ENCODE measurements at places on chromosomes 12 and 14.

DNA sequence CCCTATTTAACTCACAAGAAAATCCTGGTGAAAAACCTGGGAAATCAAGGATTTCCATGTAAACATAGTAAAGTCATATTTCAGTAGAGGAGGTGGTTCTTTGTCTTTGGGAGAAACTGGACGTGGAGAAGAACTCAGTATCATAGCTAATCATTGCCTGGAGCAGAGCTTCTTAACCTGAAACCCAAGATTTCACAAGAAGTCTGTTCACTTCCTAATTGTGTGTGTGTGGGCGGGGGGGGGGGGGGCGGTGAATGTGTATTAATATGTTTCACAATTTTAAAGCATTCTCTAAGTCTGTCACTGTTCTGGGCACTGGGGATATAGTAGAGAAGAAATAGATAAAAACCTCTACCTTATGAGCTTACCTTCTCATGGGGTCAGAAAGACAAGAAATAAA is 96.7 kb upstream of the PPP4R3A start:
- no peak for DNase-seq

DNA sequence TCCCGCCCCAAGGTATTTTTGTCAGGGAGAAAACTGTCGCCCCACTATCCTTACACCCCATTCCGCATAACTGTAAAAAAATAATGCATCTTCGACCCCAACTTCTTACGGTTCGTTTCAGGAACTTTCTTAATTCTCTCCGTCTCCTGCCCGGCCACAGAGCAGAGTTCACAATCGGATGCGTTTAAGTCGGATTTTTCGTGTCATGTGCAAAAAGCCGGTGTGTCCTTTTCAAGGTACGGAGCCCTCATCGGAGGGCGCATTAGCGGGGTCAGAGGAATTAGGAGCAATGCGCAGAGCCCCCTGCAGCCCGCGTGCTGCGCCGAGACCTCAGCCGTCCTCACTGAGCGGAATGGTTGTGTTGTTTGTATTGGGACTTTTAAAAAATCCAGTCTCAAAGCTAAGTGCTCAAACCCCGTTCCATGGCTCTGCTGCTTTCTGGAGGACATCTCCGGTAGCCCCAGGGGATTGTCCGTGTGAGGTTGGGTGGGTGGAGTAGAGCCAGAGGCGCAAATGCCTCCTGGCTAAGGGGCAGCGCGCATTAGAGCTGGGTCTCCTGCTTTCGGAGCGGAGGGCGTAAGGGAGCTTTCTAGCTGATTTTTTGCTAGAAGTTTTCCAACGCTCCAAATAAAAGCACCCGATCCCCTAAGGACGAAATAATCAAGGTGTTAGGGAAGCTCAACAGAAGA is 3.9 kb upstream of the GSC start:
- no peak for DNase-seq

DNA sequence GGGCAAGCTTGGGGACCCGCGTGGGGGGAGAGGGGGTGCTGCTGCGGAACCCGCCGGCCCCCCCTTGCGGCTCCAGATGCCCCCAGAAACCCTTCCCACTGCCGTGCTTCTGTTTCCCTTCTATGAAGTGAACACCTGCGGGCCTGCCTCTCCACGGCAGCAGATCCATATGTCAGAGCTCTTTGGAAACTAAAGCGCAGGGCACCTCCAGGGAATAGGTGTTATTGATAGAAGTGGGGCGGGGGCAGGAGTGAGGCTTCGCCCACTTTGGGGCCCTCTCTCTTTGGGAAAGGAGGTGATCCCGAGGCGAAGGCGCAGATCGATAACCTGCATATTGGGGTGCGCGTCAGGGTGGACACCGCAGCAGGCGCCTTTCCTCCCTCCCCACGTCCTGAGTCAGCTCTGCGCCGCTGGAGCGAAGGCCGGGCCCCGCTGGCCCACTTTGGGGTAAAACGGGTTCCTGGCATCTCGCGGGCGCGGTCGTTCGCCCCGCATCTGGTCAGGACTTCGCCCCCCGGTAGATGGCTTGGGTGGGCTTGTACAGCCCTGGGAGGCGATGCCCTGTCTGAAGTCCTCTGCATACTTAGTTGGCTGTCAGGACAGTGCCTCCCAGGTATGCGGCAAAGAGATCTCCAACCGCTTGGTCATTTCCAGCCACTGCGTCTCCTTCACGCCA is 524 bp downstream of the KMT5A start:
- DNase-seq = no peak

- no peak for DNase-seq
Observed at GRCh38 chr12:62297321-62297720, 37.1 kb downstream of the USP15 start.

DNA sequence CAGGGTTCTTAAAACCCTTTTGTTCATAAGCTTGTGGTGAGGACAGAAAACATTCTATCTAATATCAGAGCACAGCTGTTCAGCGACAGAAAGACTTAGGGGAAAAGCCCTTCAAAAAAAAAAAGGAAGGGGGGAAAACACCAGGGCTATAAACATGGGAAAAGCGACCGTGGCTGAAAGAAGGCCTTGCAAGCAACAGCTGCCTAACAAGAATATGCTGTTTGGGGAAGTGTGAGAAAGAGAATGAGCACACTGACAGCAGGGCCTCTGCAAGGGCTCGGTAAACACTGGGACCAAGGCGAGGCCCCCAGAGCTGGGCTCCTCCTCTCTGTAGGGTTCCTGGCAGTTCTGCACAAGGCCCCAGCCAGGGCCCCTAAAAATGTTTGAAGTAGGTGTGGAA is 27.4 kb upstream of the CCND2 start:
- DNase-seq = no peak

GRCh38 chr12:104669851-104670337 is 213.1 kb downstream of the CHST11 start:
- DNase-seq = no peak

DNA sequence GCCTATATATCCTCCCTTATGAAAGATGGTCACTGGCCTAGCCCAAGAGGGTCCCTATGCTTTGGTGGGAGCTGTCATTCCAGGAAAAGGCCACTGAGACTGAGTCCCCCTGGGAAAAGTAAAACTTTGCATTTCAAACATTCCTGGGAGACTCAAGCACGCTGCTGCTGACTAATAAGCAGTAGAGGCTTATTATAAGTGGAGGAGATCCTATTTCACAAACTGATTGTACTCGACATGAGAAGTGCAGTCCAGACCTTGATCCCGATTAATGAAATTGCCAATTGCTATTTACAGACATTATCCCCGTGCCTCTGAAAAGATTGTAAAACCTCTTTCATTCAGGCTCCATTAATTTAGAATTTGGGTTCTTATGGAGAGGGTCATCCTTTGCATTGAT is 96.6 kb downstream of the EMP1 start:
- no peak for DNase-seq

DNA sequence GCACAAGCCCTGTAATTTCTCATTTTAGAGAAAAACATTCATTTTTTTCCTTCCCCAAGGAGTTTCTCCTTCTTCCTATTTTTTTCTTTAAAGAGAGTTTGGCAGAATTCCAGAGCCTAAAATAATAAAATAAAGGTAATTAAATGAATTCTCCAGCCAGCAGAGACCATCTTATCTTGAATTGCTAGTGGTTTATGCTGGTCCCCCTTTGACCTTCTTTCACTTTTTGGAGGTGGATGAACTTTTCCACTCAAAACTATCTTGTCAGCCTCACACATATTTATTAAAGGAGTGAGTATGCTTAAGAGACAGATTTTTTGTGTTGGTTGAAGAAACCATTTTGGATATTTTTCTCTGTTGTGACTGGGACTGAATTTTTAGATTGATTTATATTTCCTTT is 47.6 kb downstream of the ADIPOR2 start:
- no peak for DNase-seq

- DNase-seq = no peak
Observed at GRCh38 chr14:26775765-26776563, 178.1 kb upstream of the NOVA1 start.

DNA sequence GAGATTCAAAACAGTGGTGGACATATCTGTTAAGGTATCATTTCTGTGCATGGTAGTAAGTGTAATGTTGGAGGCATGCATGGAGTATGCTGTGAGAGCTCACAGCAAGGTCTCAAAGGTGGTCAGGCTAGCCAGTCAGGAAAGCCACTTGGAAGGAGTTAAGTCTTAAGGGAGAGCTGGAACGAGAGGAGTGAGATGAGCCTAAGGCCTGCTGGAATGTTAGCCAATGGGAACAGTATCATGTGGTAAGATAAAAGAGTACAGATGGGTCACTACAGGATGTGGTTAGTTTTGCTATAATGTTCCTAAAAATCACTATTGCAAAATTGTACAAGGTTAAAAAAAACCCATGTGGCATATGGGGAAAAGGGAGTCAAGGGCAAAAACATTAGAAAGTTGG is 311.7 kb upstream of the E2F7 start:
- no peak for DNase-seq

DNA sequence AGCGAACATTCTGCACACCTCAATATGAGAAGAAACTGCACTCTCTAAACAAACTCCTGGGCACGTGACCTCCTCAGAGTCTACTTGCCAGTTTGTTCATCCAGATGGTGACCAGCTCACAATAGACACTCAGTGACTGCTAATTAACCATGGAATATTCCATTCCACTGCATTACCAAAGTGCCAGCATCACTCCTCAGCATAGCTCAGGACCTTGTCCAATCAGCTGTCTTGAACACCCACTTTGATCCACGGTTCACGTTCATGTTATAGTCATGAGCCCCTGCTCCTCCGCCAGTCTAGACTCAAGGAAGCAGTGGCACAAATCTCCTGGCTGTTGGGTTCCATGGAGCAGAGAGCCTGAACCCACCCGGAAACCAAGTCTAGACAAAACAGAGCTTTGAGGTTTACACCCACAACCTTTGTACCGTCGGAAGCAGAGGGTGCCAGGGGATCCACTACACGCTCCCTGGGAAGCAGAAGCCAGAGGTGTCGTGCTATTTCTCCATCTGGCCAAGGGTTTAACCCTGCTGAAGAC is 285.3 kb downstream of the ZFP36L1 start:
- DNase-seq = no peak

- DNase-seq = no peak
Observed at GRCh38 chr12:9925705-9926393, 6.3 kb downstream of the CLEC2A start.

DNA sequence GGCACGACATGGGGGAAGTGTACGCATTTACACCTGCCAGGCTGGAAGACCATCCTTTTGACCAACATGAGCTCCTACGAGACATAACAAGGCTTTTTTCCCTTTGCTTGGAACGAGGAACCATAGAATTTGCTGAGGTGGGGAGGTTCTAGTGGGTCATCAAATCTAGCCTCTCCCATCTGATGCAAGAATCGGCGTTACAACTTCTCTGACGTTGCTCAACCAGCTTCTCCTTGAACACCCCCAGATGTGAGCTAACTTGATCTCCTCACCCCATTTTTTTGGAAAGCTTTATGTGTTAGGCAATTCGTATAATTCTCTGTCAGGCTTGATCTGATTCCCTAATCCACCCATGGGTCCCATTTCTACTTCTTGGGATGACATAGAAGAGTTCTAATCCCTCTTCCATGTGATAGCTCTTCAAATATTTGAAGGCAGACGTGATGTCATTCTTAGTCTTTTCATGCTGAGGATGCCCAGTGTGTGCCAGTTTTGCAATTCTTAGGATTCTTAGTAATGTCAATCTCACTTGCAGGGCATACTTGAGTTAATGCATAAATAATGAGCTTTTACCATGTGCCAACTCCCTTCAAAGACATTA is 163.6 kb upstream of the PARP11 start:
- DNase-seq = no peak

DNA sequence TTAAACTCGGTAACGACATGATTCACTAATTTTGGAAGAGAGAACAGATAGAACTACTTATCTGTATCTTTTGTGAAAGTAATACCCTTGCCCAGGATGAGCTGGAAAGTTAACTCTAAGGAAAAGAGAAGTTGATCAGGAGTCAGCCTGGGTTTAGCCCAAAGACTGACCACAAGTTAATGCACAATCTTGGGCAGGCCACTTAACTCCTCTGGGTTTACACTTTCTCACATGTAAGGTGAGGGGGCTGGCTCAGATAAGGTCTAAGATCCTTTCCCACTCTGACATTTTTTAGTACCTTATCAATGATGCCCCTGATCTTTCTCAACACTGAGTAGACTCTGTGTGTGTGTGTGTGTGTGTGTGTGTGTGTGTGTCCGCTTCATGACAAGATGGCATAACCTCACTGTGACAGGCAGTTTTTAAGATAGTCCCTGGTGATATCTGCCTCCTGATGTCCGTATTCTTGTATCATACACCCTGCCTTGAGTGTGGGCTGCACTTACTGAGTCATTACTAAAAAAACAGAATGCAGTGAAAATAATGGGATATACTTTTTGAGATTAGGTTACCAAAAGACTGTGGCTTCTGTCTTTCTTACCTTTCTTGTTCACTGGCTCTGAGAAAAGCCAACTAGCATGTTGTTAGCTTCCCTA is 56.2 kb upstream of the CCDC198 start:
- DNase-seq = no peak

DNA sequence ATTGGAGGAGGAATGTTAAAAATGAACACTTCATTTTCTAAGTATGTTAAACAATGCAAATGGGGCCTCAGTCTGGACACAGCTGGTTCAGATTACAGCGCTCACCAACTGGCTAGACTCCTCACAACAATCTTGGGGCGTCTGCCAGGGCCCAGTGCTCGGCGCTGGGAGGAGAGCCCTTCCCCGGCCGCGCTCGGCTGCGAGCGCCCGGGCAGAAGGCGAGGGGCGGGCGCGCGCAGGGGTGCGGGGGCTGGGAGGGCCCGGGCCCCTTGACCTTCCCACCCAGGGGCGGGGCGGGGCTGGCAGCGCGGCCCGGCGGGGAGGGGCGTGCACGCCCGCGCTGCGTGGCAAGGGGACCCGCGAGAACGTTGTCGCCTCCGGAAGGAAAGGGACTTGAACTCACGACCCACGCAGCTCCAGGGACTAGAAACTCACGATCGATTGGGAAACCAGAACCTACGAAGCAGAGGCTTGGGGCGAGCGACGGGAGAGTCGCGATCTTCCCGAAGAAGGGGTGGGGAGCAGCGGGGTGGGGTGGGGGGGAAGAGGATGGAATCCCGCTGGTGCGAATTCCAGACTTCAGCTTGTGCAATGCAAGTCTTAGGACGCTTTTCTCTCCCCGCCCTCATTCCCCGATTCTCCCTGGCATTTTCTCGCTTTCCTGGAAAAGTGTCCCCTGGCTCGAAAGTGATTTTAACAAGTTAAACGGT is at the start of gene FBLN5:
FBLN5 (minus strand) TSS at position 220 of the 710 bp plus-strand sequence. CDS start 465 bp downstream, outside the sequence.
- DNase-seq = no peak

GRCh38 chr14:99752486-99753121 is 40.6 kb upstream of the EML1 start:
- DNase-seq = no peak

GRCh38 chr12:55847603-55848291 is 5.0 kb upstream of the MMP19 start:
- DNase-seq = no peak

DNA sequence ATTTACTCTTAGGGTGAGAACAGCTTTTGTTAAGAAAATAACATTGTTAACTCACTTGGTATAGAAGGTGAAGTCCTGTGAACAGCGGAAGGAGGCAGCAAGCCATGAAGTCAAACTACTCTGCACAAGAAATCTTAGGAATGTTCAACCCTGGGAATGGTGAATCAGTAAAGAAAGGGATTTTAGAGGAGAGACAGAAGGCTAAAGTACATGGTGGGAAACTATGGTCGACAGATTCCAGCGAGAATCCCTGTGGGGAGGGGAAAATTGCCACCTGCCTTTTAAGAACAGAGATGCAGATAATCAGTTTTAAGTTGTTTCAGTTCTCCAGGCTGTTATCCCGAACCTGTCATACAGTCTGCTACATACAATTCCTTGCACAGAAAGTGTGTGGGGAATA is 63.2 kb upstream of the PTPRR start:
- no peak for DNase-seq

Data from activated CD8-positive, alpha-beta memory T cell treated with anti-CD3 and anti-CD28 coated beads for 4 hours (primary cell).